Placental pericyte (primary cell): ENCODE measurements at places on chromosomes 11 and 22. TPM values are rescaled to one million over a fixed set of nuclear protein-coding genes. Genes with fewer than 3 reads are reported as not detected.

The RBM4B gene
- 15.3 and 20.3 TPM in 2 replicates for total RNA-seq

The GRM5 gene
- under 0.01 TPM in 1 of 2 replicates, not detected in the other for total RNA-seq

The PHOX2A gene
- total RNA-seq = not detected in 2 replicates

The PDGFD gene
- total RNA-seq = 1.7 and 5.3 TPM in 2 replicates

The CSF2RB gene
- under 0.01 and 0.14 TPM in 2 replicates for total RNA-seq

The GTSE1 gene
- total RNA-seq = 0.66 and 26.3 TPM in 2 replicates

The MS4A1 gene
- not detected in 2 replicates for total RNA-seq

The TMEM134 gene
- 12.2 and 44.2 TPM in 2 replicates for total RNA-seq

The TBX10 gene
- total RNA-seq = not detected in 2 replicates

The DEFB131B gene
- not detected in 2 replicates for total RNA-seq

The KLHDC7B gene
- total RNA-seq = 5.3 TPM in 1 of 2 replicates, not detected in the other

The SCGB1C1 gene
- not detected in 2 replicates for total RNA-seq

The CRYBB1 gene
- not detected in 2 replicates for total RNA-seq

The UPK3A gene
- not detected in 2 replicates for total RNA-seq

The GRIA4 gene
- 0.22 and 4.2 TPM in 2 replicates for total RNA-seq

The KDM4E gene
- not detected in 2 replicates for total RNA-seq

The DSCAML1 gene
- not detected in 2 replicates for total RNA-seq
